Jurkat, Clone E6-1 (cell line): ENCODE measurements at places on chromosomes 7 and 10.

GRCh38 chr7:36760856-36761762 lies 36.8 kb upstream of the AOAH start:
- DNase-seq, result no peak

DNA sequence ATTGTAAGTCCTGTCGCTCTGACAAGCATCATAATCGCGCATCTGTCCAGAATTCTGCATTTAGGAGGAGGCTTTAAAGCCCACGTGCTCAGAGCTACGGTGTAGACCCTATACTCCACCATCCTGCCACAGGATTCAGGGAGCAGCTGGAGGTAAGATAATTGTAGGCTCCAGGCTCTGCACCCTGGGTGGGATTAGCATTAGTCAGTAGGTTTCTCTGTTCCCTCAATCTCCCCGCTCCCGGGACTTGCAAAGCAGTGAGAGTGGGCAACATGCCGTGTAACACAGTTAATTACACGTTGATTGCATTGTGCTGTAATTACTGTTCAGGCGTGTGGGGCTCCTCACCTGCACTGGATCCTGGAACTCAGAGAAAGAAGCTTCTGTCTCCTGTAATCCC lies 89.3 kb upstream of the CUX1 start:
- DNase-seq, result no peak

DNA sequence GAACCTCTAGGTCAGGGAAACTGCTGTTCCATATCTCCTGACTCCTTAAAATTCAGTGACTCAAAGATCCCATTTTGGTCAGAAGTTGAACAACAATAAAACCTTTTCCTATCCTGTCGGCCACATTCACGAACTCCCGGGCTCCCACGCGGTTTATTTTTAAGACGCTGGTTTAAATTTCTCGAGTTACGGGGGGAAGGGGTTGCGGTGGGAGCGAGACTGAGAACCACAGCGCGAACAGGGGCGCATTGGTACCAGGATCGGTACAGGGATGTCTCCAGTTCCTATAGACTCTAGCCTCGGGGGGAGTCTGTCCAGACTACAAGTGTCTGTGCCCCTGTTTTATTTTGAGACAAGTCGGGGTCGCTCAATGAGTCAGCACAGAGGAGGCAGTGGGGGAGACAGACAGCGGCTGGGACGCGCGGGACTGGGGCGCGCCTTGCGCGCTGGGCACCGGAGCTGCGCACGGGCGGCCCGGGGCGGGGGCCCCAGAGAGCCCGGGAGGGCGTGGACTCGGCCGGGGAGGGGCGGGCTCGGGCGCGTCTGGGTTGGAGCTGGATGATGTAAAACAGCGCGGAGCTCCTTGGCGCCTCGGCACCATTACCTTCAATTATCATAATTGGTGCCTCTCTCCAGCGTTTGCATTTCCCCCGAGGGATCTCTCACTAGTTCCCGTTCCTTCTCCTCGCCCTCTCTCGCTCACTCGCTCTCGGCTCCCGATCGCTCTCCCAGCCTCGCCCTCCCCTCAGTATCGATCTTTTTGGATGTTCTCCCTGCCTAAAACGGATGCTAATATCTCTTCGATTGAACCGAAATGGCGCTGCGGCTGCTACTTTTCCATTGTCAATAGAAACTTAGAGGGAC lies 8.7 kb upstream of the BAMBI start:
- DNase-seq, result no peak

- DNase-seq, result no peak
Measured at GRCh38 chr7:140334341-140335057, 63.8 kb downstream of the SLC37A3 start.

DNA sequence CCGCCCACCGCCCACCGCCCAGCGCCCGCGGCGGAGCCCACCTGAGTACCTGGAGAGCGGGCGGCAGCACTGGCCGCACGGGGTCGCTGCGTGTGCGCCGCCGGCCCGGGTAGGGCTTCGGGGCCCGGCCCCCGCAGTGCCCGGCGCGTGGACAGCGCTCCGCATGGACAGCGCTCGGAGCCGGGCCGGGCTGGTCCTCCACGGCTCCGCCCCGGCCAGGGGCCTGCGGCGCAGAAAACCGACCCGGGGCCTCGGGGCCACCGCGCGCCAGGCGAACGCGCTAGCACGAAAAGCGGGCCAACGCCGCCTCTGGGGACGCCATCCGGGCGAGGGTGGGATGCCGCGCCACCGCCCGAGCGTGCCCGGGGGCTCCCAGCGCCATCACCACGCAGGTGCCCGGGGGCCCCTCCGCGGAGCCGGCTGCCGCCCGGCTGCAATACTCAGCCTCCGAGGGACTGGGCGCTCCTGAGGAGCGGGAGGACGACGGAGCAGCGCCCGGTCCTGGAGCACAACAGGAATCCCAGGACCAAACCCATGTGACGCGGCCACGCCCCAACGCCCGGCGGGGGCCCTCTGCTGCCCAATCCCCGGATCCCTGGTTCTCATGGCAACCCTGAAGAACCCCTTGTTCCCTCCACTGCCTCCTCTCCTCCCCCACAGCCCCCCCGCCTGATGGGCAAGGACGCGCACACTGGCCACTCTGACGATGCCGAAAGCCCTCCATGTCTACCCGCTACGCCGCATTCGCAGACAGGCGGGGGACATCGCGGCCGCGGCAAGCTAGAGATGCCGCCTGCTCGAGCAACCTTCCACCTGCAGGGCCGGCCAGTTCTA lies at the start of gene GRB10:
TSS of gene GRB10 (minus strand) at position 522 of the 834 bp plus-strand sequence. CDS start 50,574 bp downstream, outside the sequence.
- DNase-seq, result no peak

- DNase-seq, result no peak
Measured at GRCh38 chr10:86389441-86390193, 23.0 kb upstream of the GRID1 start.

GRCh38 chr7:8056439-8056838 lies 87.8 kb downstream of the GLCCI1 start:
- no peak for DNase-seq
